ENCODE measurements at places on chromosomes 3 and 15.
A peak's percentile ranks its signal among the peaks of the same experiment; 100 is the strongest.

DNA sequence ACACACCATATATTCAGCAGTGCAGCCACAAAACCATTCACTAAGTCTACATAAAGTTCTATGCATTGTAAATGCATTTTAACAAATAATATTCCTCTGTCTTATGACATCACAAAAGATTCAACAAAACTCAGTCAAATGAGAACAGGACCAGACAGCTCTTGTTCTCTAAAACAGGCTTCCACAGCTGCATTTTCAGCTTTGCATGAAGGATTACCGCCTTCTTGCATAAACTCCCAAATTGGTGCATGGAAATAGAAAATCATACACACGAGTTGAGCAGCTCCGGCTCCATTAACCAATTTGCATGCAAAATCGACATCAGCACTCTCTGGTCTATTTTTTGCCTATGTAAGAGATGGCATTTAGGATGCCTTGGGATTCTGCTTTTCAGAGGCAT is 66.4 kb downstream of the RFTN1 start:
- no peak for DNase-seq

DNA sequence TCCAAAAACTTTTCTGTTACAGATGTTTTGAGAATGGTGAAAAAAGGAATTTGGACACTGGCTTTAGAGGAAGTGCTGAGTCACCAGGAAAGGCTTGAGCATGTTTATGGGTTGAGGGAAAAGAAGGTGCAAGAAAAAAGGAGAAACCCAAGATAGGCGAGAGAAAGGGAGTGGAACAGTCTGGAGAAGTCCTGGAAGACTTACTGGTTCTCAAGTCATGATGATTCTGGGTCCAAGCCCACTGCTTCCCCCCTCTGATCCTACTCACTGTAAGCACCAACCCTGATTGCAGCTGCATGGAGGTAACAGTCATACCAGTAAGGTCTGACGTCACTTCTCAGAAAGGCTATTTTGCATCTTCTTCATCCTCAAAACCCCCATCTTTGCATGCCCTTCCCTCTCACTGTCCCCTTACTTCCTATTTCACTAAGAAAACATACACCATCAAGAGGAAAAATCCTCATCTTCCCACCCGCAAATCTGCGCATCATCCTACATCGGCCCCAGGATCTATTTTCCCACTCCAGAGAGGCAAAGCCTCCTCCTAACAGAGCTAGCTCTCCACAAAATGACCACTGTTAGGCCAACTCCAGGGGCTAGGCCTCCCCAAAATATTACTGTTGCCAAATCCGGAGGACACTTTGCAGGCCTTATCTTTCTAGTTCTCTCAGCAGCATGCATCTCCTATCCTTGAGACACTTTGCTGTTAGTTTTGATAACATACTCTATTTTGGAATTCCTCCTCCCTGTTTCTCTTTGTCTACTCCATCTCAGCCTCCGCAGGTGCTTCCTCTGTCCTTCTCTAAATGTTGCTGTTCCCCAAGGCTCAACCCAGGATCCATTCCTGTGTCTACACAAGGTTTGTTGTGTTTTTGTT is 3.2 kb upstream of the ATP13A3 start:
- DNase-seq = no peak

- DNase-seq = no peak
These were observed 203.0 kb upstream of the IGF1R start for GRCh38 chr15:98445315-98445714.

GRCh38 chr3:10907262-10907661 is 85.3 kb upstream of the SLC6A1 start:
- no peak for DNase-seq

GRCh38 chr15:63185206-63185605 is 4.2 kb upstream of the RAB8B start:
- no peak for DNase-seq

DNA sequence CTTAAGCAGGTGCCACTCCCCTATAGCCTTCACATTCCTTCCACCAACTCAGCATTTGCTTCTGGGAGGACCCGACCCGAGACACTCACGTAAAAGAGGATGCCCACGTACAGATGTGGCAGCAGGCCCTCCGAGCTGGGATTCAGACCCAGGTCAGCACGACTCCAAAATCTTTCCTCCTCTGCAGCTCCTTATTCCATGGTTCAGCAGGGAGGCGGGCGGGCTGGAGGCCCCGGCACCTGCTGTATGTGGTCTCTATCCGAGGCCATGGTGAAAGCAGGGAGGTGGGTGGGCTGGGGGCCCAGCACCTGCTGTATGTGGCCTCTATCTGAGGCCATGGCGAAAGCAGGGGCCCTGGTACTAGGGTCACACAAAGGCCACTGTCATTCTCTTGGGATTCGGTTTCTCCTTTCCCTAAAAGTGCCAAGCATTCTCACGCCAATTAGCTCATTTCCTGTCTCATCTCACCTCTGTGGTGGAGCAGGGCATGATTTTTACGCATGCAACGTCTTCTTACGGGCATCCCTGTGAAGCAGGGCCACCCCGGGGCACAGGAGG is 5.9 kb upstream of the MUC4 start:
- DNase-seq = no peak

DNA sequence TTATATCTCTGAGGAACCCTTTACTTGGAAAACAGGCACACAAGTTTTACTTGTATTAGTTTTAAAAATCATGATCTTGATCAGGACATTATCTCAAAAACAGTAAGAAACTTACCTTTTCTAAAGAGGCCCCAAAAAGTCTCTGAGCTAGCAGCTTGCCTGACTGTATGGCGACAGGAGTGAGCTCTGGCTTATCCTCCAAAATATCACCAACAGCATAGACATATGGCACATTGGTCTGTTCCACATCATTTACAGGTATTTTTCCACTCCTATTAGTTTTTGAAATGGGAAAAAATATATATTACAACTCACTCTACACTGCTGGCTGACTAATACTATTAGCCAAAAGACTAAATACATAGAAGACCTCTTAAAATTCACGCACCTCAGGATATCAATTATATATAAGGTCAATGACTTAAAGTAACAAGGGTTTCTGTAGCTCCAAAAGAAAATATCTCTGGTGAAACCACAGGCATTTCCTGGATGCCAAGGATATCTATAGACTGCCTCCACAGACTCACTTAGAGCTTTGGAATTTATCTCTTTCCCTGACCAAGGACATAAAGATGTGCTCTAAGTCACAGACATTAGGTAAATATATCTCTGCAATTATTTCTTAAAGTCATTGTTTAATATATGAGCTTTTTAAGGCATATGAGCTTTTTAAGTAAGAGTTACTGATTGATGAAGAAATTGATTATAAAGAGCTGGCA is 33.1 kb downstream of the TXNRD3 start:
- DNase-seq = no peak

GRCh38 chr15:56207092-56207491 is 36.6 kb downstream of the RFX7 start:
- no peak for DNase-seq

- DNase-seq = no peak
These were observed 61.3 kb upstream of the PSMD6 start for GRCh38 chr3:64084640-64085039.

- no peak for DNase-seq
These were observed 225.4 kb downstream of the SI start for GRCh38 chr3:164852866-164853265.

- DNase-seq = no peak
These were observed 637.8 kb downstream of the MAGI1 start for GRCh38 chr3:65400899-65401298.

DNA sequence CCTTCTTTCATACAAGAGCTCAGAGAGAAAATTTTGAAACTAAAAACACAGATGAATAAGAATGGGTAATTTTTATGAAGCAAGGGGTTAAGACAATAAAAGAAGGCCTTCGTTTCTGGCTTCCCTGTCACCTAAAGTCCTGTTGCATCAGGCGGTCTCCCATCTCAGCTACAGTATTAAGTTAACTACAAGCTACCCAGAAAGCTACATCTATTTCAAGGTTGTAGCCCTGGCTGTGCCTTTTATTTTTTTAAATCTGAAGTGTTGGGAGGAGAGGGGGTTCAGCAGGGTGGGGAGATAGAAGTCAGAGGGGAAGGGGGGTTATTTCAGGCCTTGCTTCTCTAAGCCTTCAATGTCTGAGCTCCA is 183.3 kb downstream of the TPRG1 start:
- DNase-seq = peak; percentile 5

DNA sequence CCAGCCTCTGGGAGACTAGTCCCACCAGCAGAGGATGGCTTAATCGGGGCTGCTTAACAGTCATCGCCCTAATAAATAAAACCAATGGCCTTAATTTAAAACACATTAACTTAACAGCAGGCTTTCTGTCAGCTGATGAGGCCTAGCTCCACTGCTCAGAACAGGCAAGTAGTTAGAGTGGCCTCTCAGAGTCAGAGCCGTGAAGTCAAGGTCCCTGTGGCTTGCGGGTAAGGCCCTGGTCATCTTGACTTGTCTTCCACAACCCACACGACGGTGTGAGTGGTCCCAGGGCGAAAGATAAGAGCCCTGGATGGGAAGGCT is 11.8 kb downstream of the XXYLT1 start:
- no peak for DNase-seq

DNA sequence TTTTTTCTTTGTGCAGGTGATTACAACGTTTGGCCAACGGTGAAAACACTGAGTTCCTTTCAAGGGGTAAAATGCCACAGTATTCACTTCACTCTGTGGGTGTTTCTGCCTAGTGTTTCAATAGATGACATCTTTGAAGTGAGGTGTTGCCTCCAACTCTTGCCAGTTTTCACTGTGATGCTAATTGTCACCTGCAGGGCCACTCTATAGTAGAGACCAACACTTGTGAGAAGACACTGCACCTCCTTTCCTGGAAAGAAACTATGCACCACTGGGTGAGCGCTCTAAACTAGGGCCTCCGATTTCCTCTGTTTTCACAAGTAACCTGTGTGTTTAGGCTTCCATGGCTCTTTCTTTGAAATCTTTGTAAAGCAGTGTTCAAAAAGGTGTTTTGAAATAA is 98.3 kb downstream of the THRB start:
- no peak for DNase-seq

GRCh38 chr3:156474560-156475389 is 80.1 kb downstream of the SSR3 start:
- no peak for DNase-seq

- DNase-seq = peak; percentile 62
These were observed 10.2 kb upstream of the KCNMB3 start for GRCh38 chr3:179260949-179261765.

- peak; percentile 24 for DNase-seq
These were observed 110.2 kb downstream of the NR1I2 start for GRCh38 chr3:119891944-119892721.

DNA sequence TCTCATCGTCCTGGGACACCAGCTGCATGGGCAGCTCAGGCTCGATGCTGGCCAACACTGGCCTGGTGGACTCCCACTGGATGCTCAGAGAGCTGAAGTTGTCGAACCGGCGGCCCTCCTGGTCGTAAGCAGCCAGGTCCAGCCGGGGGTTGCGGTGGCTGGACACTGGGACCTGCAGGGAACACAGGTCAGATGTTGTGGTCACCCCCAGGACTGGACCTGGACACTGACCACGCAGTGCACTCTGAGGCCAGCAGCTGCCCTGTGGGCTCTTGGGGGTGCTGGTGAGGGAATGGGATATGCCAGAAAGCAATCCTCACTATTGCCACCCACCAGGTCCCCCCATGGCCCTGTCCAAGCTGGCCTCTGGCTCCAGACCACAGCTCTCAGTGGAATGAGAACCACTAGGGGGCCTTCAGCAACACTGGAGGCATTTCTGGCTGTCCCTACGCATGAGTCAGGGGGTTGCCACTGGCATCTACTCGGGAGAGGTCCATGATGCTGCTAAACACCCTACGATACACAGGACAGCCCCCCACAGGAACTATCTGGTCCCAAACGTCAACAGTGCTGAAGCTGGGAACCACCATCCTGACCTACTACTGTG is 66.1 kb downstream of the NUP210 start:
- no peak for DNase-seq

- no peak for DNase-seq
These were observed 9.2 kb upstream of the KY start for GRCh38 chr3:134660046-134660441.

- DNase-seq = no peak
These were observed 15.4 kb upstream of the CX3CR1 start for GRCh38 chr3:39295184-39295775.

DNA sequence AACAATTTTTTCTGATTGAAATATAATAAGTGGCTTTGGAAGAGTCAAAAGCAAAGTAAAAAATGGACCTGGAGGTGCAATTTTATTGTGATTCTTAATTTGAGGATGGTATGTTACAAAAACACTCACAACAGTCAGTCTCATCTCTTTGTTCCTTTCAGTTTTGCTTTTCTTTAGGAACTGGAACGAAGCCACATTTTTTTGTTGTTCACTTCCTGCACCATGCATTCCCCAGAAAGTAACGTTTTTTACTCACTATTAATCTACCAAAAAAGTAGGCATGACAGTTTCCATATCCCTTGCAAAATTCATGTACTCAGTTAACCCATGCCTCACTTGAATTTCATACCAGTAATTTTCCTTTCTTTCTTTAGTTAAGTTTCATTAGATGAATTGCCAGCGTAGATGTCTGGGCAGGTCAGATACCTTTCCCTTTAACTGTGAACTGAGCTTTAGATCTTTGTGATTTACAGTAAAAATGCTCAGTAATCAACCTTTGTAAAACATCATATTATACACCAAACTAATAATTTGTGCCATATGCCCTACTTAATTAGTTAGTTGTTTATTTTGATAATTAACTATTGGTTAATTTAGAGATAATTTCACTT is 384.3 kb downstream of the ROBO1 start:
- DNase-seq = no peak

DNA sequence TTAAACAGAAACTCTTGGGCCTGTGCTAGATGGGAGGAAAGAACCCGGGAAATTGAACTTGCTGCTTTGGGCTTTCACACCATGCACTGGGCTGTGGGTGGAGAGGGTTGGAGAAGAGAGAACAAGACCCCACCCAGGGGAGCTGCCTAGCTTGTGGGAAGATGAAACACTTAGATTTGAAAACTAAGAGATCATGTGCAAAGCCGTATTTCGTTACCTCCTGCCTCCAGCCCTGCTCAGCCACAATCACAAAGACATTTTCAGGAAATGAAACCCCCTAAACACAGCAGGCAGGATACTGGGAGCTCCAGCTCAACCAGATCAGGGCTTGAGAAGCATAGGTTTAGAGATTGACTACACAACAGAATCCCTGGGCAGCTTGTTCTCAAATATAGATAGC is 183.0 kb upstream of the C2CD4B start:
- DNase-seq = no peak

DNA sequence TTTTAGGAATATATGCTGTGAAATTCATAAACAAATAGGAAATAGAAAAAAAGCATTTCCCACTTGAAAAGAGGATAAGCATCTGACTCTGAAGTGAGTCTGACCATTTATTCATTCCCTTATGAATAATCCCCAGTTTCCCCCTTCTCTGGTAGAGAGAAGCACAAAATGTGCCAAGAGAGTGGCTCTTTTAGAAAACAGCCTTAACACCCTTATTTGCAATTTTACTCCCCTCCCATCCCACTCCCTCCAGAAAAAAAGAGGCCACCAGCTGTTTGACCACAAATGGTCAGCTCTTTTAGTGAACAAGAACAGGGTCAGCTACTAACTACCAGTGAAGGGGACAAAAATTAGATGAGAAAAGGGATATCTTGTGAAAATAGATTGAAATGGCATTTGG is 184.5 kb upstream of the ADAMTS9 start:
- DNase-seq = no peak
